ENCODE measurements at places on chromosomes 6 and 20.

GRCh38 chr6:6804843-6805615, 216.5 kb downstream of the LY86 start:
- DNase-seq, result no peak

- DNase-seq, result no peak
Observed at GRCh38 chr6:24929242-24929641, 6.5 kb downstream of the RIPOR2 start.

DNA sequence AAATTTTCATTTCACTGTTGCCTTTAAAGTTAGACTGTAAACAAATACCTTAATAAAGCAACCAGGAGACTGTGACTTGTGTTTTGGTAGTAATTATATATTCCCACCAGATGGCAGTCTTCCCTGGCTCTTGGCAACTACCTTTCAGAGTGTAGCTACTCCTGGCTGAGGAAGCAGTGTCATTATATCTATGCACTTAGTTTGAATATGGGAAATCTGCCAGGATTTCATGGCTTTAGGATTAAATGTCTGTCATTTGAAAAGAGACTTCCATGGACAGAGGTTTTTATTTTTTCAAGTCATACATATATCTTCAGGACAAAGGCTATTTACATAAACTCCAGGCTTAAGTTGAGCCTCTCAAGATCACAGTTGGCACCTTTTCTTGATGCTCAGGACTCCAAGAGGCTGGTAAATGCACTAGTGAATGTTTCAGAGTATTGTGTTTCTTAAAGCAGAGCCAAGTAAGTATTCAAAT, 160.1 kb downstream of the C6orf58 start:
- no peak for DNase-seq

GRCh38 chr6:34576286-34576955, 20.3 kb upstream of the SPDEF start:
- no peak for DNase-seq

GRCh38 chr20:57620274-57620990, at the start of gene ZBP1:
Gene ZBP1, minus strand, starts transcription at chr20:57620426. Its CDS starts 131 bp downstream, at chr20:57620295.
- DNase-seq, result no peak

- DNase-seq, result no peak
Observed at GRCh38 chr20:50133474-50134217, 19.9 kb downstream of the PEDS1 start.

GRCh38 chr20:4886771-4887527, 114.4 kb downstream of the SLC23A2 start:
- no peak for DNase-seq

DNA sequence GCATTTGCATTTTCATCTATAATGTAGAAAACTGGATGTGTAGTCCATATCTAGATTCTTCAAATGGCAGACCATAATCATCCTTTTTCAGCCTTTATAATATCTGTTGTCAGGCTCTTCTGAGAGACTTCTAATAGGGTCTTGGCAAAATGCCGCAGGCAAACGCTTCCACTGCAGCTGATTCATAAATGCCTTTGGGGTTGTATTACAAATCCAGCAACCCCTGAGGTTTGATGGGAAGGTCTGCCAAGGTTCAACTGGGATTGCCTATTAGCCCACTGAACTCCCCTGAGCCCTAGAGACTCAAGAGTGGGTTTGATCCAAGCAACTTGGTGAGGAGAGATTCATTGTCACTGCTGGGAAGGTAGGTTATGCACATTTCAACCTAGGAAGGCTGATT, 365.2 kb upstream of the POU3F2 start:
- no peak for DNase-seq

DNA sequence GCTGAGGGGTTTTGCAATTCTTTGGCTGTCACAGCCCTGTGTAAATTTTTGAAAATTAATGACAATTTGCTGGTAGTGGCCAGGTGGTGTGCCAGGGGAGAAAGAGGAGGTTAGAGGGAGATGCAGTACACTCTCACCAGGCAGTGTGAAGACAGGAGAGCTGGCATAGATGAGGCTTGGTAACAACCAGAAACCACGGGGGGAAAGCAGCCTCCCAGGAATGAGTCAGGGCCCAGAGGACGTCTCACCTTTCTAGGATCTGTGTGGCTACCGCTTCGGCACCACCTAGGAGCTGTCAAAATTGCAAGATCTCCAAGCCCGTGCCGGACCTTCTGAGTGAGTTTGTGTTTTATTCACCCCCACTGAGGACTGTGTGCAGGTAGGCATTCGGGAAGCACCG, 171.4 kb downstream of the PACRG start:
- no peak for DNase-seq

DNA sequence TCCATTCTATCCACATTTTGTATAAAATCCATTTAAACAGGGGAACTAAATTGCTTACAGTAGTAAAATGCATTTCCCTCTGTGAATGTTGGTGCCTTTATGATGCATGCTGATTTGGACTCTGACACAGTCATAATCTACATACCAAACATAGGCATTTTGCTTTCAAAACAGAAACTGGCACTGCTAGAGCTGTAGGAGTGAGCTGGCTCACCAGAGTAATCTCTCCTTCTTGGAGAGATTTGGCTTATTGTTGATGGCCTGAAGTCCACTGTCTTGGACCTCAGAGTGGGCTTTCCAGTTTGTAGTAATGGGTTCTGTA, 363.2 kb upstream of the FLRT3 start:
- DNase-seq, result no peak

- no peak for DNase-seq
Observed at GRCh38 chr20:38125157-38126056, 39.7 kb downstream of the TGM2 start.

- no peak for DNase-seq
Observed at GRCh38 chr6:105051941-105052471, 95.1 kb downstream of the LIN28B start.

GRCh38 chr6:117138425-117138824, 126.9 kb upstream of the VGLL2 start:
- DNase-seq, result no peak

- DNase-seq, result no peak
Observed at GRCh38 chr6:103404799-103405198, 1454.9 kb downstream of the HACE1 start.

DNA sequence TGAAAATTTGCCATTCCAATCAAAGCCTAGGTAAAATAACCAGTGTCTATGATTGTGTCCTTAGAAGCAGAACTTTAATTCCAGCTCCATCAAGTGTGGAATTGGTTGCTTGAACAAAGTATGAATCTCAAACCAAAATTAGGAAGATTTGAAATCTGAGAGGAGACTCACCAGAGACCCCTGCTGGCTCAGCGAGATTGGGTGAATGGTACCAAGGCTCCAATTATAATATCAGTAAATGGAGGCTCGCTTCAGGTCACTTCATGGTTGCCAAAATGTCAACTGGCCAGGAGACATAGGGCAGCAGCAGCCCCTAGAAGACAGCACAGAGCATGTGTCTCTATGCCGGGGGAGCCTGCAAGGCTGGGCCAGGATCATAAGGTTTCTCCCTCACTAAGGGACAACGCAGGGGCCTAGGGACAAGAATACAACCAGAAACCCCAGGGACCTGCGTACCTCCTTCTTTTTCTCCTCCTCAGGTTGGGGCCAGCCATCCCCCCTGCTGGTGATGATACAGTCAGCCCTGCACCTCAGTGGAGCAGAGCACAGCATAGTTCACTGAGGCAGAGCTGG, 14.0 kb downstream of the RBL1 start:
- no peak for DNase-seq

GRCh38 chr6:170459451-170459850, 93.7 kb downstream of the PSMB1 start:
- no peak for DNase-seq

DNA sequence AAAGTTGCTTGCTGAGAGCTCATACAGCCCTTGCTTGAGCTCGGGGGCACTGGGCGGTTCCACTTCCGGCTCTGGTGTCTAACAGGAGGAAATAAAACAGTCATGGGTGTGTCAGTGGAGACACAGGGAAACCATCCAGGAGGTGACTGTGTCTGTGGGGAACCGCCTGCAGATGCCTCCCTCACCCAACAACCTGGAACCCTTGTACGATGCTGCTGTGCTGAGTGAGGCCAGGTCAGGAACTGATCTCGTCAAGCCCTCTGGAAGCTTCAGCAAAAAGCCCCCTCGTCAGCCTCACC, 15.5 kb downstream of the TXNDC5 start:
- no peak for DNase-seq

DNA sequence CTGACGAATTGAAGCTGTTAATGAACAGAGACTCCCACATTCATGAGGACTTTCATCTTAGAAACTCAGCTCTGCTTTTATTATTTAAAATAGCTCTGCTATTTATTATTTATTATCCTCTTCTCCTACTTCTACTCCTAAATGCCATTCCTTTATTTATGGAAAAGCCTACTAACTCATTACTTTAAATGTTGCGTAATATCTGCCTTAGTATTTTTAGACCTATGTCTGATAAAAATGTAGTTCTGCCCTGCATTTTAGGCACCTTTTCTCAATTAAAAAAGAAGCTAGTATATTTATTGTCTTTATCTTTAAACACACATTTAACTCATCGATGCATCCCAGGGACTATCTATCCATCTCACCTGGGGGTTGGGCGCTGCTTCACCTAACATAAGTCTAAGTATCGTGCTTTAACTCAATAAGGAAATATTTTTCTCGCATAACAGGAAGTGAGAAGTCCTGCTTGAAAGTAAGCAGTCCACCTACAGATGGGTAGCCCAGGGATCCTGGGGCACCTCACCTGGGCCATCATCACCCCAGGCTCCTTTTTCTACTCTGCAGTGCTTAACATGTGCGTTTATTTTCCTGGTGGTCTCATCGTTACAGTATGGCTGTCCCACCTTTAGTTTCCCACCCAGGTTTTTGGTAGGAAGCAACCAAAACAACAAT, 31.3 kb upstream of the FAM184A start:
- no peak for DNase-seq

DNA sequence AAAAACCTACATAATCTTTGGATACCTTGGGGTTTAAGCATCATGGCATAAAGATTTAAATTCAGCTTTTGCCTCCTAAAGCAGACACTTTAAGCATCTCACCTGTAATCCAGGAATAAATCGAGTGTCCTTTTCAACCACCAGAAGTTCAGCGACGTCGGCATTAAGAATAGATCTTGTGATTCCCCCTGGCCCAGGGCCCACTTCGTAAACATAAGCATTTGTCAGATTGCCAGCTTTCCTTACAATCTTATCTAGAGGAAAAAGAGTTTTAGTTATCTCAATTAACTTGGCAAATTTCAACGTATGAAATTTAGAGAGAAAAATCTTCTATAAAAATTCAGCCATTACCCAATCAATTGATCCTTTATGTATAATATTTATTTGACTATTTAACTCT, 3.2 kb downstream of the TFB1M start:
- no peak for DNase-seq

DNA sequence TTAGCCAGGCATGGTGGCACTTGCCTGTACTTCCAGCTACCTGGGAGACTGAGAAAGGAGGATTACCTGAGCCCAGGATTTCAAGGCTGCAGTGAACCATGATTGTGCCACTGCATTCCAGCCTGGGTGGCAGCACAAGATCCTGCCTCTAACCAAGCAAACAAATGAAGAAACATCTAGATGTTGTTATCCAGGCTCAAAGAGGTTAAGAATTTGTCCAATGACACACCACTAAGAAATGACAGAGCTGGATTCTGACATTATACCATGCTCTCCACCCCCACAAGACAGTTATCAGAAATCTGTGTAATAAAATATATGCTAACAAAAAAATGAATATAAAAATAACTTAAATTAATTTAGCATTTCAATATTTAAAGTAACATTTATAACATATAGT, 925.5 kb upstream of the SLC35B3 start:
- no peak for DNase-seq

- no peak for DNase-seq
Observed at GRCh38 chr20:10532361-10532760, 97.3 kb downstream of the SLX4IP start.

DNA sequence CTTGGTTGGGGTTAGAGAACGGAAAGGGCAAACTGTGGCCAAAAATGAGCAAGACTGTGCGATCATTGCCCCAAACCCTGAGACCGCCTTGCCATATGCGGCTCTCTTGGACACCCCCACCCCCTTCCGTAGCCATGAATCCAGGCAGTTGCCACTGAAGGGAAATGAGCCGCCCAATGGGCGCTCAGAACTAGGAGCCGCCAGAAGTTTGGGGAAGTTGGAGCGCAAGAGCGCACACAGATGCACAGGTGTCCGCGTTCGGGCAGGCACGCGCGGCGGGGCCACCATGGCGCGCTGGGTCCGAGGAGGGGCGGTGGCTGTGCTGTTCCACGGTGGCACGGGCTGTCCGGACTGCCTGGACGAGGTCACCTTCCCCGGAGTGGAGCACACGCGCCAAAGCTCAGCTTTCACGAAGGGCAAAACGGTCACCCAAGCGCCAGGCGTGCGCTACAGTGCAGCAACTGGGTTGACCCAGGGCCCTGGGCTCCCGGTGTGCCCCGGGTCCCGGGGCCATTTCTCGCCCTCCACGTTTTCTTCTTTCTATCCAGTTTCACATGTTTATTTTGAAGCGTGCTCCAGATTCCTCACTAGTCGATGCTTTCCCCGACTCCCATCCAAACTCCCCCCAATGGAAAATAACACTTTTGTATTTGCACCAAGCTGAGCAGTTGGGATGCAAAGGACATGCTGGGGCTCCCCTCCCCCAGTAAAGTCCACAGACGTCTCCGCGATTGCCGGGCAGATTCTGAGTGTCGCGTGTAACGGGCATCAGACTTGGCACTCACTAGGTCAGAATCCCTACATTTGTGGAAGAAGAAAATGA, 906 bp upstream of the PDE10A start:
- no peak for DNase-seq

GRCh38 chr20:41357424-41358163, 9.0 kb downstream of the EMILIN3 start:
- DNase-seq, result no peak

GRCh38 chr6:167781066-167781767, 45.5 kb upstream of the AFDN start:
- DNase-seq, result no peak

Measured in stimulated activated CD8-positive, alpha-beta memory T cell treated with anti-CD3 and anti-CD28 coated beads, Interleukin-15, amount 100 ng/mL, for 24 hours (primary cell).